ENCODE measurements at places on chromosomes 4 and X. TPM values are rescaled to one million over a fixed set of nuclear protein-coding genes. Genes with fewer than 3 reads are reported as not detected.

DNA sequence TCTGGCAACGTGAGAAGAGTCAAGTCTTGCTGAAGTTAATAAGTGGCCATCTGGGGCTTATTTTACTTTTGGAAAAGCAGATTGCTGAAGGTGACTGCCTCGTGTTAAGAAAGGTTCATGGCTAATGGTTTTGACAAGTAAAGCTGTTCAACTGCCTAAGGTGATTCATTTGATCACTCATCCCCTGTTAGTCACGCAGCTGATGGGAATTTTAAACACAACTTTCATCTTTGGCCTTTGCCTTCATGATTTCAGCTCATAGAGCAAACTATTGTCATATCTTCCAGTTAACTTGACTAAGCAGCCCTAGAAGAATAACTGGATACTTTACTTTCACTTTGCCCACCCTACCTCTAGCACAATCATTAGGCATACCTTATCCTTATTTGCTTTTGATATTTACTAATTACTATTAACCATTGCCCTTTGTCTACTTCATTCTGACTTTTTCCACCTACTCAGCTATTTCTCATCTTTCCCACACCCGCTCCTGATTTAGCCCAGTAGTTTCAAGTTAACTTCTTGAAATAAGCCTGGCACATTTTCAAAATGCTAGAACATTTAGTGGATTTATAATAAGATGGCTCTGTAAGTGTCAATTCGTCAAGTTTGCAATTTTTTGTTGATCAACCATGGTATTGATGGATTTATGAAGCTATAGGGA lies 170.6 kb upstream of the S100G start:
- DNase-seq = no peak

- no peak for DNase-seq
Observed at GRCh38 chrX:69121321-69122000, 43.8 kb downstream of the PJA1 start.

Gene UGDH
- 75.3 TPM for total RNA-seq

- DNase-seq = no peak
Observed at GRCh38 chrX:68808686-68809357, 20.0 kb upstream of the EFNB1 start.

Gene RNF128
- total RNA-seq = 13.7 TPM

GRCh38 chr4:105135785-105136184 lies 10.9 kb upstream of the TET2 start:
- DNase-seq = no peak

GRCh38 chrX:152149648-152150047 lies 11.3 kb upstream of the MAGEA10 start:
- no peak for DNase-seq

DNA sequence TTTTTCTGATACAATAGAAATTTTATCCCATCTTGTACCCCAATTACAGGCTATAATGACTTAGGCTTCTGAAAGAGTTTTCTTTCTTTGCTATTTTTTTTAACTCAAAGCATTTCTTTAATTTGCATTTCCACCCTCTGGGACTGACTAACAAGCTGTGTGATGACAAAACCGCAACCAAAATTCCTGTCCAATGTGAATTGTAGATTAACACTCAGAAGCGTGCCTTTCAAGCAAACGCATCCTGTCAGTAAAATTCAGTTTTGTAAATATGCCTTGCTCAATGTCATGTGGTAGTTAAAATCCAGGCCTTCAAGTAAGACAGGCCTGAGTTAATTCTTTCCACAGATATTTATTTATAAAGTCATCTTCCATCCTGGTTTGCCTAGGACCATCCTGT lies 50.3 kb downstream of the STK32B start:
- no peak for DNase-seq

- DNase-seq = no peak
Observed at GRCh38 chrX:14738643-14739042, 134.2 kb downstream of the FANCB start.

DNA sequence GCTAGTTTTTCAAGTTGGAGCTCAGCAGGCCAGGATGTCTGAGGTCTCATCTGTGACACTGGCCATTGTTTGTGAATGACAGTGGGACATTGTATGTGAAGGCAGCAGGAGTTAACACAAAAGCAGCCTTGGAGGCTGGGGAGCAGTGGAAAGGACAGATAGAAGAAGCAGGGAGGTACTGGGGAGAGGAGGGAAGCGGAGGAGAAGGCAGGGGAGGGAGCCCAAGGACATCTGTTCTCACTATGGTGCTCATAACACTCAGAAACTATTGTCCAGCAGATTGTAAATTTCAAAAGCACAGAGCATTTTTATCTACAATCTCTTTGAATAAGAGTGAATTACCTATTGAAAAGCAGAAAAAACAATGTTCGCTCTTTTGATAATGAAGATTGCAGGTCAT lies 253.6 kb upstream of the DIPK2B start:
- no peak for DNase-seq

DNA sequence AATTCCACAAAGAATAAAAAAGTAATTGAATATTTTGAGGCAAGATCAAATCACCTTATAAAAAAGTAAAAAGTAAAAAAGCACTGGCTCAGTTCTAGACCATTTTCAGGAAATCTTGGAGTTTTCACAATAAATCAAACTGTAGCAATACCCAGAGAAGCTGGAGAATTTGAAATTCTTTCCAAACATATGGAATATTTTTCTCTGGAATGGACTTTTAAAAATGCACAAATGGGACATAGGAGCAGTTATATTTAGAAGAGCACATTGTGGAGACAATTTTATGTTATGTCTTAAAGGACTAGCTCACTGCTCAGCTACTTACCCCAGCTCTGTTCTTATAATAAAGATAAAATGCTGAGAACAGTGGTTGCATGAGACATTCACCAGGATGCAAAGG lies 211.9 kb upstream of the KIT start:
- no peak for DNase-seq

Gene MUC7
- total RNA-seq = not detected

Gene BMP2K
- 106 TPM for total RNA-seq

DNA sequence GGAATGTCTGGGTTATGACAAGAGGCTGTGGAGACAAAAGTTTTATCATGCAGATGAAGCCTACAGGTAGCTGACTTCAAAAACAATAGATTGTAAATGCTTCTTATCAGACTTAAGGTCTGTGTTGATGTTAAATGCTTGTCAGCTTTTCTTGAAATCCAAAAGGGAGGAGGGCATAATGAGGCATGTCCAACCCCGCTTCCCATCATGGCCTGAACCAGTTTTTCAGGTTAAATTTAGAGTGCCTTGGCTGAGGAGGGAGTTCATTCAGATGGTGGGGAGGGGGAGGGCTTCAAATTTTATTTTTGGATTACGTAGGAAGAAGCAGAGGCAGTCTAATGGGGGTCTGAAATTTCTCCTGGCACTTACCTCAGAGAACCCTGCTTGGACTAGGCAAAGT lies 207.7 kb upstream of the HDX start:
- DNase-seq = no peak

Measured in urinary bladder (tissue), 4 donors.